ENCODE measurements at places on chromosomes 2 and 18. TPM values are rescaled to one million over a fixed set of nuclear protein-coding genes. Genes with fewer than 3 reads are reported as not detected.

Gene SFTPB
- total RNA-seq, result 0.13 TPM

Gene ALPP
- 0.75 TPM for total RNA-seq

Gene MAPRE2
- total RNA-seq, result 14.3 TPM

Gene DSG2
- 58.8 TPM for total RNA-seq

Gene ESCO1
- 9.2 TPM for total RNA-seq

Gene LRRTM4
- total RNA-seq, result not detected

Gene LRRTM1
- total RNA-seq, result not detected

Gene SLC38A11
- not detected for total RNA-seq

Gene VSNL1
- total RNA-seq, result not detected

Gene KHK
- 10.7 TPM for total RNA-seq

Gene ZNF892
- total RNA-seq, result 0.17 TPM

Gene CDCA7
- 50.3 TPM for total RNA-seq

Gene SPEG
- 7.9 TPM for total RNA-seq

Gene CAPN14
- total RNA-seq, result 0.07 TPM

Gene SAG
- not detected for total RNA-seq

Gene MRPL53
- total RNA-seq, result 158 TPM

Gene PPP1R1C
- 2.2 TPM for total RNA-seq

Gene TEKT4
- total RNA-seq, result not detected

Gene CSRNP3
- total RNA-seq, result not detected

Gene SRD5A2
- 0.01 TPM for total RNA-seq

Gene DNAJB2
- 57.4 TPM for total RNA-seq

Gene ITSN2
- 22.1 TPM for total RNA-seq

Gene SNED1
- 0.18 TPM for total RNA-seq

Gene RAMP1
- 0.32 TPM for total RNA-seq

Gene DDX18
- total RNA-seq, result 71.3 TPM

Gene CIDEA
- not detected for total RNA-seq

Gene TIA1
- total RNA-seq, result 47.7 TPM

Gene LIMS2
- total RNA-seq, result 5.6 TPM

Gene GKN1
- total RNA-seq, result 0.83 TPM

Gene SPATA3
- total RNA-seq, result not detected

Gene TET3
- total RNA-seq, result 7.4 TPM

Gene ERFE
- 7.6 TPM for total RNA-seq

Gene IMPA2
- 72.6 TPM for total RNA-seq

Gene VIT
- total RNA-seq, result not detected

Gene TMEM131
- 14.9 TPM for total RNA-seq

Gene SERPINE2
- total RNA-seq, result 201 TPM

Gene EGR4
- 0.31 TPM for total RNA-seq

Data from A549 treated with CORT108297 at 1 μM for 4 hours (cell line).